ENCODE measurements at places on chromosomes 16 and 17.

- DNase-seq, result no peak
These were observed 128.3 kb downstream of the AXIN2 start for GRCh38 chr17:65433157-65433556.

- no peak for DNase-seq
These were observed 40.6 kb upstream of the ARL6IP1 start for GRCh38 chr16:18841833-18842525.

DNA sequence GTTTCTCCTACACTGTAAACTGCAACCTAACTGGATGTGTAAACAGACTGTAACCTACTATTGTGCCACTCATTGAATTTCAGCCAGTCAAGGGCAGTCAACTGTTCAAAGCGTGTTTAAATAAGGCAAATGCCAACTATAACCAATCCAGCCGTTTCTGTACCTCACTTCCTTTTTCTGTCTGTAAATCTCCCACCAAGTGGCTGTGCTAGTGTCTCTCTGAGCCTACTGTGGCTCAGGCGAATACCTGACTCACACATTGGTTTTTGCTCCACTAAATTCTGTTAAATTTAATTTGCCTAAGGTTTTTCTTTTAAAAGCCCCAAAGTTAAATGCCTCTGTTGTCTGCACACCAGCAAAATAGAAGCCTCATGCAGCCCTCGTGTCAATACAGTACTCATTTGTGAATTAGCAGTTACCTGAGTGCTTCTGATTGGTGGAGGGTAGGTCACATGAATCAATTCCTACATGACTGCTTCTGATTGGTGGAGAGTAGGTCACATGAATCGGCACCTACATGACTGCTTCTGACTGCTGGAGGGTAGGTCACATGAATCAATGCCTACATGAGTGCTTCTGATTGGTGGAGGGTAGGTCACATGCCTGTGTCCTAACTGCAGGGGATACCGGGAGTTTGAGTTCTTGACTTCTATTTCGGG is 31.1 kb upstream of the CCR7 start:
- no peak for DNase-seq

GRCh38 chr17:57489321-57489720 is 233.0 kb downstream of the MSI2 start:
- DNase-seq, result no peak

GRCh38 chr16:75309899-75310430 is 58.5 kb upstream of the BCAR1 start:
- no peak for DNase-seq

All from fibroblast of lung (primary cell).